ENCODE measurements at places on chromosomes 4 and X. TPM values are rescaled to one million over a fixed set of nuclear protein-coding genes. Genes with fewer than 3 reads are reported as not detected.

Gene GYG2
- polyA plus RNA-seq = 13.1 TPM

DNA sequence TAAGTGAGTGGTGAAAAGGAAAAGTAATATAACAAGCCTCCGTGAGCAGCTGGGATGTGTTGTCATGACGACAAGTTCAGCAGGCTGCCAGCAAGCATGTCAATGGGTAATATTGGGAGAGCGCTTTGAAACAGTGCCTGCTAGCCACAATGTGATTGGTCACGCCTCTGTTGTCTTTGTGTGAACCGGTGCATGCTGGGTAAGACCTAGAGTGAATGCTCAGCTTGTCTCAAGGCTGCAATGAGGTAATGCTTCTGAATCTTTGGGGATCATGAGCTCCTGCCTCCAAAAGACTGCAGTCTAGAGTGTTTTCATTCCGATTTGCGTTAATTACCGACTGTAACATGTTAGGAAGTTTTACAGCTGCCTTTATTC is 54.9 kb downstream of the STOX2 start:
- peak; percentile 46 for DNase-seq

DNA sequence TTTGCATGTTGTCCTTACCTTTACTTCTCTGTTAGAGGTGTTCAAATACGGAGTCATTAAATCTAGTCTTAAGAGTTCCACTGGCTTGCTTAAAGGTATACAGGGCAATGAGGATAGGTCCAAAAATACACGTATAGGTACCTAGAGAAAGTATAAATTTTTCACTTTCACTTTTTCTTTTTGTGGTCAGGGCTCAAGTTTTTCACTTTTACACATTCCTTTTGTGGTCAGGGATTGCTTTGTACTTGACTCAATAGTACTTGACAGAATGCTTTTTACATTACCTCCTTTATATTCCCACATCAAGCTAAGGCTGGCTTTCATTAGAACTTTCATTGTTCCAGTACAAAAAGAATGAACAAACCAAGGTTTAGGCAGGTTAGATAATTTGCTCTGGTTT is 21.7 kb downstream of the TMEM184C start:
- DNase-seq = no peak

DNA sequence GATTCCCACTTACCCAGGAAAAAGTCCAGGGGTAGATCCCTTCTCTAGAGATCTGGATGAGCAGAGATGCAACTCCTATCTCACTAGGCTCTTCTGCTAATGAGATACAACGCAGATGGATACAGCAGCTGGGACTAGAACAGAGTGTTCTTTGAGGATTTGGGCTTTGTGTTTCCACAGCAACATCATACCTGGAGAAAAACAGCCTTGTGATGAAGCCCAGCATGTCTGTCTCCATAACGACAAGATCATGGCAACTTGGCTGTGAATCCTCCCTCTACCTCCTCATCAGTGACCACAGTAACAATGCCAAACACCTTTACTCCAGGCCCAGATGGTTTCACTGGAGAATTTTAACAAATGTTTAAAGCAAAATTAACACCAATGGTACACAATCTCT is 80.1 kb downstream of the RCHY1 start:
- DNase-seq = no peak

DNA sequence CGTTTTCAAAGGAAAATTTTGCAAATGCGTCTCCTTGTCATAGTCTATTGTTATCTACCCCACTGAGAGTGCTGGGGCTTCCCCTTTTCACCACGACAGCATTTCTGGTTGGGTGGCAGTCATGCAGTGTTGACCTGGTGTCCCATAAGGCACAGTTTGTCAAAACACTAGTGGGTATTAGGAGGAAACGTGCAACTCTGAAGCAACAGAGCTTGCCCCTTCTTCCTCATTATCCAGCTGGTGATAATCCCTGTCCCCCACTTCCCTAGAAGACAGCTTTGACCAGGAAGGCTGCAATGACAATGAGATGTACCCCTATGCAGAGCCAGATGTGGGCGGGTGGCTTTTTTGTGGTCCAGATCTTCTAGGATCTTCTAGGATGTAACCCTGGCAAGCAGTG is 1.8 kb downstream of the TBC1D1 start:
- no peak for DNase-seq

Measured in left renal pelvis (tissue), 4 donors.